ENCODE measurements at places on chromosomes 12 and 14.

GRCh38 chr14:69259168-69259526 lies 811 bp upstream of the GALNT16 start:
- H3K4me3 ChIP-seq = no peak overlapping the region
- no peak for DNase-seq
- peaks cover 60% of the 10 kb centered on the region for H3K27me3 ChIP-seq
- H3K27ac ChIP-seq = no peak overlapping the region
- no peaks in the 10 kb centered on the region for H3K36me3 ChIP-seq
- peaks cover 7% of the 10 kb centered on the region for H3K4me1 ChIP-seq

- H3K27ac ChIP-seq = no peak overlapping the region
- H3K4me3 ChIP-seq = no peak overlapping the region
- no peaks in the 10 kb centered on the region for H3K4me1 ChIP-seq
- no peaks in the 10 kb centered on the region for H3K27me3 ChIP-seq
- DNase-seq = no peak
Measured at GRCh38 chr14:32682214-32682613, 256.5 kb upstream of the NPAS3 start.

GRCh38 chr12:123655420-123655819 lies 15.5 kb upstream of the TCTN2 start:
- H3K27me3 ChIP-seq = no peaks in the 10 kb centered on the region
- peaks cover 9% of the 10 kb centered on the region for H3K36me3 ChIP-seq
- no peak overlapping the region for H3K4me3 ChIP-seq
- DNase-seq = no peak

- no peaks in the 10 kb centered on the region for H3K36me3 ChIP-seq
- no peaks in the 10 kb centered on the region for H3K4me1 ChIP-seq
- H3K27ac ChIP-seq = no peak overlapping the region
- H3K4me3 ChIP-seq = no peak overlapping the region
- peaks cover 7% of the 10 kb centered on the region for H3K27me3 ChIP-seq
Measured at GRCh38 chr14:78950649-78951048, 780.5 kb downstream of the NRXN3 start.

GRCh38 chr12:123199936-123200335 lies 33.0 kb downstream of the MPHOSPH9 start:
- peaks cover 12% of the 10 kb centered on the region for H3K36me3 ChIP-seq
- peak overlapping the region; percentile 94 for H3K27ac ChIP-seq
- H3K27me3 ChIP-seq = no peaks in the 10 kb centered on the region
- no peak for DNase-seq

DNA sequence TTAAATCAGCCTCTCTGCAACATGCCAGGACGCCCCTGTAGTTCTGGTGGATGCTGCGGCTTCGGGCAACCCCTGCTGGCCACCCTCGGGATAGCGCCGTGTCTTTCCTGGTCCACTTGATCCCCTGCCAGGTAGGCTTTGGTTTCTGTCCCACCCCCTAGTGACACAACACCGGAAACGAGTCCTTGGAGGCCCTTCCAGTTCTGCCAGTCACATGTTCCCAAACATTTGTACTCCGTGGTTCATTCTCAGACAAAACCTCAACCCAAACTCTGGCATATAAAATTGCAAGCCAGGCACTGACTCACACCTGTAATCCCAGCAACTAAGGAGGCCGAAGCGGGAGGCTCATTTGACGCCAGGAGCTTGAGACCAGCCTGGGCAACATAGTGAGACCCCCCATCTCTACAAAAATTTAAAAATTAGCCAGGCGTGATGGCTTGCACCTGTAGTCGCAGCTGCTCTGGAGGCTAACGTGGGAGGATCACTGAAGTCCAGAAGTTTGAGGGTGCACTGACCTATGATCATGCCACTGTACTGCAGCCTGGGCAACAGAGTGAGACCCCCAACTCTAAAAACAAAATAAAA lies 37.0 kb downstream of the RASAL1 start:
- H3K27ac ChIP-seq = peak overlapping the region; percentile 35
- H3K4me3 ChIP-seq = no peak overlapping the region
- H3K27me3 ChIP-seq = no peaks in the 10 kb centered on the region
- H3K4me1 ChIP-seq = peaks cover 21% of the 10 kb centered on the region
- no peaks in the 10 kb centered on the region for H3K36me3 ChIP-seq

- no peak for DNase-seq
- H3K4me3 ChIP-seq = no peak overlapping the region
- no peak overlapping the region for H3K27ac ChIP-seq
- no peaks in the 10 kb centered on the region for H3K27me3 ChIP-seq
Measured at GRCh38 chr12:116955382-116956021, 44.8 kb downstream of the FBXW8 start.

DNA sequence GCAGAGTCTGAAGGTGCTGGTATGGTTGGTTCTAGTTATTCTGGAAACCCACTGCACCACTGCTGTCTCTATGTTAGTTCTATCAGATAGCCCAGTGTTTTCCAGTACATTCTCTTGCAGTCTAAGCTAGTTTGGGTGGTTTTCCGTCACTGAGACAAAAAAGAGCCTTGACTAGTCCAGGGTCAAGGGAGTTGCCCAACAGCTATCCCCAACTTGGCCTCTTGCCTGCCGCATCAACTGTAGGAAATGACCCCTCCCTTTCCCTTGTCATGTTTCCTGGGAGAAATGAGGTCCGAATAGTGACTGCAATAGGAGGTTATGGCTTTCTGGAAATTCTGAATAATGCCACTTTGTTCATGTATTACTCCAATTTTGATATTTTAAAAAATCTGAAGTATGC lies 160.4 kb downstream of the EFCAB11 start:
- H3K4me3 ChIP-seq = no peak overlapping the region
- no peaks in the 10 kb centered on the region for H3K36me3 ChIP-seq
- no peak overlapping the region for H3K27ac ChIP-seq
- DNase-seq = no peak
- H3K4me1 ChIP-seq = no peaks in the 10 kb centered on the region
